RWPE1 (cell line): ENCODE measurements at places on chromosomes 6 and 20.

DNA sequence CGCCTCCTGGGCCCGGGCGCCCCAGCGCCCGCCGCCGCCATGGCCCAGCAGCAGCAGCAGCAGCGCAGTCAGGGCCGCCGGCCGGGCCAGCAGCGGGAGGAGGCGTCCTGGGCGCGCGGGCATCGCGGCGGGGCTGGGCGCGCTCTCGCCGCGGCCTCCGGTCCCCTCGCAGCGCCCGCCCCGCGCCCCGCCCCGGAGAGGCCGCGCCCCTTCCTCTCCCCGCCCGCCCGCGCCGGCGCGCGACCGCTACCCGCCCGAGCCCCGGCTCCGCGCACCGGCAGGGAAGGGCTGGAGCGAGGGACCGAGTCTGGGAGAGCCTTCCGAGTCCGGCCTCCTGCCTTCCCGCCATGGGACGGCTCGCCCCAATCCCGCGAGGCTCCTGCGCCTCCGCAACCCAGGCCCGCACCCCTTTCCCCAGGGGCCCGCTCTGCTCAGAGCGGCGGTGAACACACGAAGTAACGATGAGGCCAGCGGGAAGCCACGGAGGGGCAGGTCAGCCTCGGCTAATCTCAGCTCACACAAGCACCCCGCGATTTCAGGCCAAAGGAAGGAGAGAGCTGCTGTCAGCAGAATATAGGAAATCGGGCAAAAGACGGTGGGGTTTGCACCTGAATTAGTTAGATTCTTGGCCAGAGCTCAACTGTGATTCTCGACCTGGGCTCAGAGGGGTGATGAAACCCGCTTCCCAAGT, at the start of gene TXNDC5:
Gene TXNDC5, minus strand, starts transcription at position 135 of the 691 bp plus-strand sequence. Its CDS starts 12 bp downstream, at position 123.
- peak; percentile 82 for DNase-seq

DNA sequence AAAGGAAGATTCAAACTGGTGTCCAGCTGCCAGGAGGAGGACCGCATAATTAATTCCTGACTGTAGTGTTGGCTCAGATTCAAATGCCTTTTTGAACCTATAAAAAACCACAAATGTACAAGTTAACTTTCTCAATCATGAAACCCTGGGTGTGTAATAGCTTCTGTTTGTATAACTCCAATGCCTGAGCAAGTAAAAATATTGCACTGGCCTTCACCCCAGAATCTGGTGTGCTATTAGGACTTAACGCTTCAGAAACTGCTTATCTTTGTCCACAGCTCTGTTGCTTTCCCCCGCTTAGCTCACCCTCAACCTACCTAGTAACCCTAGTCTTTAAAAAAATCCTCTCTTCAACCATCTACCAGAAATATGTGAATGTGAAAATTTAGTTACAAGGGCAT, 119.1 kb upstream of the MAP7 start:
- peak; percentile 64 for DNase-seq

DNA sequence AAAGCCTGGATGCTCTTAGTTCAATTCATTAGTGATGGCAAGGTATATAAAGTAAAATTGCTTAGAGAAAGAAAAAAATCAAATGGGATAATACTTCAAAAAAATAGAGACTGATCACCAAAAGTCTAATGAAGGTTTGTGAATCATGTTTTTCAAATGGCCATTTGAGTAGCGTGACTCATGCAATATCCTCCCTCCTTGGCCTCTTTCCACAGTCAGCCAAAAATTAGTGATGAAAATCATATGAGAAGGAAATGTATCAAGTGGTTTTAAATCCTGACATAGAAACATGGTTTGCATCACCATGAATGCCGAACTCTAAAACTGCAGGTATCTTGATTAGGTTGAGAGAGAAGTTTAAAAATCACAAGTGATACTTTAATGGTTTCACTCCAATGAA, 1.2 kb upstream of the COL19A1 start:
- peak; percentile 41 for DNase-seq

- DNase-seq: no peak
Observed at GRCh38 chr6:47992809-47993208, 118.2 kb downstream of the PTCHD4 start.

DNA sequence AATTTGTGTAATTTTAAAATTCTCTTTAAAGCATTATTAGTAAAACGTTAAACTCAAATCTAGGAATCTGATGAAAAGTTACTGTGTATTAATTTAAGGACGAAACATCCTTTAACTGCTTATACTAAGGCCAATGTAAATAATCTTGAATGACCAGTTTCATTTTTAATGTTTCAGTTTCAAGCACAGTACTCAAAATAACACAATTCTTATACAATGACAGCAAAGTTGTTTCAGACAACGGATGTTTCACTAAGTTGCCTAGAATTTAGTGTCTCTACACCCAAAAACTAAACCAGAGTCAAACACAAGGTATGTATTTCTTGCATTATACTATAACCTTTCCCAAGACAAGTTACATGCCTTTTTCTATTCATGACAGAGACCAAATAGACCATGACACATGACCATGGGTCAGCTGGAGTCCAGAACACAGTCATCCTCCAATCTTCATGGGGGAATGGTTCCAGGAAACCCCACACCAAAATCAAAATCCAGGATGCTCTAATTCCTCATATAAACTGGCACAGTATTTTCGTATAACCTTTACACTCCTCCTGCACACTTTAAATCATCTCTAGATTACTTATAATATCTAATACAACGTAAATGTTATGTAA, 7.7 kb downstream of the PHIP start:
- DNase-seq: no peak
